ENCODE measurements at places on chromosomes 1 and 21.

DNA sequence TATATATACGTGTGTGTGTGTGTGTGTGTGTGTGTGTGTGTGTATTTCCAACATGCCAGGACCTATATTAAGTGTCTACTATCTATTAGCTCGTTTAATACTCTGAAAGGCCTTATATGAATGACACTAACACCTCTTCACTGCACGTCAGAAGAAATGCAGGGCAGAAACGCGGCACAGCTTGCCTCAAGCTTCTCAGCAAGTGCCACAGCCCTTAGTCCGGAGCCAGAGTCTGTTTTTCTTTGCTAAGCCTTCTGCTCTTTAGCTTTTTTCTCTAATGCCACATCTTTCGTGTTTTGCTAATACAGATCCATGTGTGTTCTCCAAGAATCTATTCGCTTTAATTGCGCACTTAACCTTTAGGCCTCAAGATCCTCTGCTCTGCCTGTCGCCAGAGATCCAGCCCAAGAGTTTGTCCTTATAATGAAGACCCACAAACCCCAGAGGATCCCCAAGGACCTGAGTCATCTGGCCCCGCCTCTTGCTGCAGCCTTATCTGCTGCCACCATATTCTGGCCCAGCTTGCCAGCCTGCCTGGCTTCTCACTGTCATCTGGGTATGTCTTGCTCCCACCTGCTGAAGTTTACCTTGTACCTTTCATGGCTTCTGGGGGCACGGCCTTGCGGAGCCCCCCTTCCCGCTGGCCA, 2.0 kb upstream of the TRIM58 start:
- no peak for DNase-seq

- DNase-seq = no peak
Measured at GRCh38 chr1:115239426-115239825, 98.6 kb downstream of the NGF start.

- peak; percentile 33 for DNase-seq
Measured at GRCh38 chr21:38289705-38290485, 33.1 kb downstream of the KCNJ15 start.

DNA sequence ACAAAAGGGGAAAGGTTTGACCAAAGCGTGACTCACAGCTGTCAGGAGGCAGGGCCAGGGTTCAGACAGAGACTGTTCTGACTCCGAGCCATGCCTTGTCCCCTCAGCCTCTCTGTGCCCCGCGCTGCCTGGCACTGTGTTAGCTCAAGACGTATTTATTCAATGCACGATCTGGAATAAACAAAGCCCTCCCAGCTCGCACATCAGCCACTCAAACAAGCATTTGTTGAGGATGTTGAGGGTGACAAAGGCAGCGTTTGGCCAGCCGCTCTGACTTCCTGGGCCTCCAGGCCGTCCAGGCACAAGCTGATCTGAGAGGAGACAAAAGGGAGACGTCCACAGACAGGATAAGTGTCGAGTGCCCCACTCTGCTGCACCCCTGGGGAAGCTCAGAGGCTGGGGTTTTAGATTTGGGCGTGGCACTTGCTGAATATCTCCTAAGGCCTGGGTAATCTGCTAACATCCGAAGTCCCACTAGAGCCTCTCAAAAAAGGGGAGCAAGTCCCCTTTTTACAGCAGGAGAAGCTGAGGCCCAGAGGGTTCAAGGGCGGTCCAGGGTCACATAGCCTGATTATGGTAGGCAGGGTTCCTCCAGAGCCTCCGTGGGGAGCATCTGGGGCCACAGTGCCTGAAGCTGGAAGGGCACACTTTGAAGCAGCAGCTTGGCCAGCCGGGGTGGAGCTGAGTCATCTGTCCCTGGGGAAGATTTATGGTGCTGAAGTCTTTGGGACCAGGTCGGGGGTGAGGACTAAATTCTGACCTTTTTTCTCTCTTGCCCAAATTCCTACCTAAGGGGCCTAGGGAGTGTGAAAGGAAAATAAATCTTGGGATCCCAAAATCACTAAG, 95.9 kb downstream of the SPSB1 start:
- peak; percentile 80 for DNase-seq

DNA sequence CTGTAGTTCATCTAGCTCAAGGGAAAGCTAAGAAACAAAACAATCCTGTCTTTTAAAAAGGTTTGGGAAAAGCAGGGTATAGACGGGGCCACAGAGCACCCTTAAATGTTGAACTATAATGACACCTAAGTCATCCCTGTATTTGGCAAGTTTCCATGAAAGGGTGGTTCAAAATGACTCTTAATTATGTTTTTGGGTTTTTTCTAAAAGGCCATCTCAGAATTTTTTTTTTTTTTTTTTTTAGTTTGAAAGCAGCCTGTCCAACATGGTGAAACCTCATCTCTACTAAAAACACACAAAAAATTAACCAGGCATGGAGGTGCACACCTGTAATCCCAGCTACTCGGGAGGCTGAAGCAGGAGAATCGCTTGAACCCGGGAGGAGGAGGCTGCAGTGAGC, 22.2 kb downstream of the TOMM20 start:
- DNase-seq = no peak

DNA sequence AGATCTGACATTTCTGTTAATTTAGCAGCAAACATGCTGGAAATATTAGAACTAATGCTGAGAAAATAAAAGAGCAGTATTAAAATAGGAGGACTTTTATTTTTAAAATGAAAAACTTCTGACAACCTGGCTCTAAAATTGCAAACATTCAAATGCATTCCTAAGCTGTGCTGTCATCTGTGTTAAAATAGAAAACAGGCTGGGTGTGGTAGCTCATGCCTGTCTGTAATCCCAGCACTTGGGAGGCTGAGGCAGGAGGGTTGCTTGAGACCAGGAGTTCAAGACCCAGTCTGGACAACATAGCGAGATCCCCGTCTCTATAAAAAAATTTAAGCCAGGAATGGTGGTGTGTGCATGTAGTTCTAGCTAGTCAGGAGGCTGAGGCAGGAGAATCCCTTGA, 44.6 kb downstream of the MIGA1 start:
- peak; percentile 17 for DNase-seq

DNA sequence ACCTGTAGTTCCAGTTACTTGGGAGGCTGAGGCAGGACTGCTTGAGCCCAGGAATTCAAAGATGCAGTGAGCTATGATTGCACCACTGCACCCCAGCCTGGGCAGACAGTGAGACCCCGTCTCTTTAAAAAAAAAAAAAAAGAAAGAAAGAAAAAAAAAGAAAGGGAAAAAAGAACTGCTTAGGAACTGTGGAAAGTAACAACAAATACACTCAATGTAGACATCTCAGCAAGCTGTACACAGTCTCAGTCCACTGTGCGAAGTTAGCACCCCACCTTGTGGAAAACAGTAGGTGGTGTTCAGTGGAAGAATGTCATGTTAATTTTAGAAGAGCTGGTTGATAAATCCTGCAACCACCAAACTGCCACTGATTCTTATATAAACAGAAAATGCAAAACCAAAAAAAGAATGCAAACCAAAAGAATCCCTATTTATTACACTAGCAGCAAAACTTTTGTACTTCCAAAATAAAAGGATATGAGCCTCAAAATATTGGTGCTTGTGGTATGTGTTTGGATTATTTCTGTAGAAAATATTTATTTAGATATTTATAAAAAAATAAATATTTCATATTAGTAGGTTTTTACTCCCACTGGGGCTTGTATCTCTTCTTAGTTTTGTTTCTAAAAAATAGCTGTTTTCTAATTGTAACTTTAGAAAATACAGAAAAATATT, 31.1 kb downstream of the ALG14 start:
- DNase-seq = peak; percentile 69

DNA sequence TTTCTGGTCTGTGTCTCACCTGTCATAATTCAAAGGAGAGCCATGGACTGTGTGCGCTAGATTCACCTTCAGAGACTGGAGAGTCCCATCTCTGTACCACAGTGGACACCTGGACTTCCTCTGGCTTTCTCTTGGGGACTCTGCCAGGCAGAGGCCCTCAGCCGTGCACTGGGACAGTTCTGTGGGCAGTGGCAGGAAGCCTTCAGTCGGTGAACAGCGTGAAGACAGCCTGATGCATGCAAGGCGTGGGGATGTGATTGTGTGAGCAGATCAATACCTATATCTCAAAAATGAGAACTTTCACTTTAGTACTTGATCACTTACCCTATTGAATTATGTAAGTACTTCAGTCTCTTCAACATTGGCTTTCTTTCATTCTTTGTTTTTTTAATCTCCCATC, 245.3 kb downstream of the DISC1 start:
- no peak for DNase-seq

DNA sequence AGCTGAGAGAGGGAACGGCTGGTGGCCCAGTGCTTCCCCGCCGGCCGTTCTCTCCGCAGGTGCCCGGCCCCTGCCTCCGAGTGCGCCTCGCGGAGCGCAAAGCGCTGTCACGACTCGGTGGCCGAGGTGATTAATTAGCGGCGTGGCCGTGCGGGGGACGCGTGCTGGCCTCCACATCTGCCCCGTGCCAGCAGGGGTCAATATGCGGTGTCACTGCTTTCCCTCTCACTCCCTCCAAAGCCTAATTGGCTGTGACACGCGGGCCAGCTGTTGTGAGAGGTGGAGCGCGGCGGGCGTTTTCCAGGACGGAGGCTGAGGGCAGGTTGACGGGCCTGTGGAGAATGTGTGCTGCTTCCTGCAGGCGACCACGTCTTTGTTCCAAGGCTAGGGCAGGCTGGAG, 239.0 kb downstream of the LMX1A start:
- DNase-seq = no peak
